Femur (tissue), 1 donor: ENCODE measurements at places on chromosomes 5 and 9.

- no peak for DNase-seq
Observed at GRCh38 chr9:133761641-133762248, 23.6 kb upstream of the SARDH start.

DNA sequence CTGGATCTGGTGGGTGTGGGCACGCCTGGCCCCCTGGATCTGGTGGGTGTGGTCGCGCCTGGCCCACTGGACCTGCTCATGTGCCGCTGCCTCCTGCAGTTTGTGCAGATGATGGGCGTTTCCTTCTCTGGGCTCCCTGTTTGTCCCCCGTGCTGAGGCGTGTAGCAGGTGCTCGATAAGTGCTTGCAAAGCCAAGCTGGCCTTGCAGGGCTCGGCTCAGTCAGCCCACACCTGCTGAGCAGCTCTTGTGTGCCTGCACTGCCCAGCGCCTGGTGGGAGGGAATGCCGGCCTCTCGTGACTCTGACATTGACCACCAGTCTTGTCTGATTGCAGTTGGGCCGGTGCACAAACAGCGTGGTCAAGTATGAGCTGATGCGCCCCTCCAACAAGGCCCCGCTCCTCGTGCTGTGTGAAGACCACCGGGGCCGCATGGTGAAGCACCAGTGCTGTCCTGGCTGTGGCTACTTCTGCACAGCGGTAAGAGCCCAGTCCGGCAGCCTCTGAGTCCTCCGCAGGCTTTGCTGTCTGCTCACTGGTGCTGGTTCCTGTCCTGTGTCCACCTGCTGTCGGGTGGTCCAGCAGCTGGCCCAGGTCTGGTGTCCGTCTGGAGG lies 102.7 kb upstream of the CACNA1B start:
- DNase-seq, result no peak

GRCh38 chr5:160931283-160931682 lies 79.3 kb upstream of the ATP10B start:
- no peak for DNase-seq

DNA sequence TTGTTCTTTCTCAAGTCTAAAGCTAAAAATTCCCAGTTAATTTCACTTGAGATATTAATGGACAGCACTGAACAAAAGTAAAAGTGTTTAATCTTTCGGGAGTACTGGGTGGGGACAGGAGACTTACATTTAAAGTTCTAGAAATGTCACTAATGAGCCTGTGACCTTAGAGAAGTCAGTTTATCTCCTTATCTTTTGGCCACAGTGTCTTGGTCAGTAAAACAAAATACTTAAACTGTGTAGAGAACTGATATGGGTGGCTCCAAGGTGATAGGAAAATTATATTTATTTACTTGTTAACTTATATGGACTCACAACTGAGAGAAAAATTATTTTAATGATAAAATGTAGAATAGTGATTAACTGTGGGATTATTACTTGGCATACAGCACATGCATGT lies 8.9 kb downstream of the IPO11 start:
- no peak for DNase-seq

GRCh38 chr9:36575411-36575882 lies 2.8 kb downstream of the MELK start:
- DNase-seq, result no peak

- peak; percentile 27 for DNase-seq
Observed at GRCh38 chr5:175728885-175729828, 71.3 kb downstream of the HRH2 start.

DNA sequence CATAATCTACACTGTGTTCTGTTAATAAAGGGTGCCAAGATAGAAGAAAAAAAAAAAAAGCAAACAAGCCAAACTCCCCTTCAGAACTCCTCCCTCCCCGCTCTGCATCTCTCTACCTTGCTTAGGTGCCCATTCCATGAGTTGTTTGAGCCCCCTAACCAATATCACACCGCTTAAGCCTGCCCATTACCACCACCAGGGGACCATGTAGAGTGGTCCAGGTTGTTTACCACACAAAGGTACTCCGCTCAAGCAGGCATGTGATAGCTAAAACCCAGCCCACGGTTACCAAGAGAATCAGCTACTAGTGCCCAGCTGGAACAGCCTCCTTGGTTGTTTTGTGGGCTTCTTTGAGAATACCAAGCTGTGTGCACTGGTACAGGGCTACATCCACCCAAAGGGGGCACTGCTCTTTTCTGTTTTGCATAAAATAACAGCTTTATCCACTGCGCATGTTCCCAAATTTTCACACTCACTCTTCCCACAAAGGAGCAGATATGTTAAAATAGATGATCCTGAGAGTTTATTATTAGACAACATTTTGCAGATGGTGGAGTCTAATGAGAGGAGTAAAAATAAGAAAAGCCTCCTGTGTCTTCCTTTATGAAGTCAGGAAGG lies 304.1 kb downstream of the DEPDC1B start:
- DNase-seq, result no peak

GRCh38 chr5:92177926-92178487 lies 794.9 kb upstream of the ARRDC3 start:
- DNase-seq, result no peak

- no peak for DNase-seq
Observed at GRCh38 chr5:58239731-58240130, 220.2 kb downstream of the PLK2 start.

GRCh38 chr9:3809724-3810123 lies 283.9 kb upstream of the RFX3 start:
- no peak for DNase-seq

GRCh38 chr5:66933066-66933465 lies 263.5 kb downstream of the CD180 start:
- DNase-seq, result no peak

- no peak for DNase-seq
Observed at GRCh38 chr9:124939944-124940343, 939 bp downstream of the GOLGA1 start.

DNA sequence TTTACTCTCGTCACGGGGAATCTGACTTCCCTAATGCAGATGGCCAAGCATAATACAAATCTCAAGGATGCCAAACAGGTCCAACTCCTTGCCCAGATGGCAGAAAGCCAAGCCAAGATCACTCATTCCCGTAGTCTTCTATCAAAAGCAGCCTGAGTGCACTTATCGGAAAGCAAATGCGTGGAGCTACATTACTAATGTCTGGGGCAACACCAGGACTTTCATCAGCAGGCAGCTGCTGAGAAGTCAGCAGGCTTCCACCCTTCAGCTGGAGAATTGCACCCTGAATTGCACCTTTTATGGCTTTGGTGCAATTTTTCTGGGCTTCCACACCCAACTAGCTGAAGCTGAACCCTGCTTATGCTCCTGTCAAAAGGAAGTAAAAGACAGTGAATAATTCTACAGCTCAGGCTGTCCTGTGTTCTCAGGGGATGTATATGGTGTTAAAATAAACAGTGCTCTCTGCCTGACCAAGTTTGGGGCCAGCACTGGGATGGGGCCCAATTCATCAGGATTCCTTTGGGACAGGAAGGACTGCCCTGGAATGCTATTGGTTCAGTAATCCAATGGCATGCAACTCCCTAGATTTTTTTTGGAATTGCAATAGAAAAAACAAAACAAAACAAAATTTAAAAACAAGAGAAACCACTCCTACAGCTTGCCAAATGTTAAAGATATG lies 92.6 kb downstream of the DPYSL3 start:
- peak; percentile 65 for DNase-seq

DNA sequence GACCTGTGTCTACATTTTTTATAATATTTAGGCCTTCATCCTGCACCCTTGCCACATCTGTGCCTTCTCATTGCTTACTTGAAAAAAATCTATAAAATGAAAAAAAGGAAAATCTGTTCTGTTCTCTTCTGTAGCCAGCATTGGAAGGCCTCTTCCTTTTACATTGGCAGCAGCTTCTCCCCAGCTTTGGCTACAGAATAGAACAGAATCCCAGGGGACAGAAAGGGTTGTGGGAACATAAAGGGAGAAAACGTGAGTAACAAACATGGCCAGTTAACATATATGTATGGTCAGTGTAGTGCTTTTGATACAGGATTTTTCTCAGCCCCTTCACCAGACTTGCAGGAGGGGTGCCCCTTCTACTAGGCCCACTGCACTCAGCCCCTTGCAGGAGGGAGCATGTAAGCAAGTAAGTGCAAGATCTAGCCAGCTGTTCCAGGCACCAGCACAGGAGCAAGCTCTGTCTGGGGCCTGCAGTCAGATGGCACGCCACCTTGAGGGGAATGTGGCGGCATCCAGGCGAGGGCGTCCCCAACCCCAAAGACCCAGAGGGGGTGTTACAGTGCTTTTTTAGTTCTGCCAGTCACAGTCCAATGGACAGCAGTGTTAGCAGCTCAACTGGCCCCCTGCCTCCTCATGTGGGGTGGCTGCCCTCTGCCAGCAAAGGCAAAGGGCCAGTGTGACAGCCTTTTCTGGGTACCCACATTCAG lies 330.5 kb upstream of the ZNF462 start:
- DNase-seq, result no peak

DNA sequence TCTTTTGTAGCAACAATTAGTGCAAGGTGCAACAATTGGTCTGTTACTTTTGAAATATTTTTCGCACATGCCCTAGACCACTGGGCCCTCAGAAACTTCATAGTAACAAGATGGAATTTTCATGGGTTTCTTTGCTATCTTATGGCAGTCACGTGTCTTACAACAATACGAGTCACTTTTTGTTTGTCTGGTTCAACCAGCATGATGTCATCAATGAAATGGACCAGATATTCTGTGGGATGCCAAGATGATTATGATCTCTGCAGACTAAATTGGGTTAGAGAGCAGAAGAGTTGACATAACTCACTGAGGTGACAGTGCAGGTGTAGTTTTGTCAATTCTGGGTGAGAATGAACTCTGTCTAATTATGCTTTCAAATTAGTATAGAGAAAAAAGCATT lies 239.6 kb upstream of the RIOK2 start:
- DNase-seq, result no peak

- no peak for DNase-seq
Observed at GRCh38 chr5:160242145-160242544, 12.8 kb downstream of the FABP6 start.

- DNase-seq, result no peak
Observed at GRCh38 chr5:163079618-163080017, 357.8 kb upstream of the CCNG1 start.

DNA sequence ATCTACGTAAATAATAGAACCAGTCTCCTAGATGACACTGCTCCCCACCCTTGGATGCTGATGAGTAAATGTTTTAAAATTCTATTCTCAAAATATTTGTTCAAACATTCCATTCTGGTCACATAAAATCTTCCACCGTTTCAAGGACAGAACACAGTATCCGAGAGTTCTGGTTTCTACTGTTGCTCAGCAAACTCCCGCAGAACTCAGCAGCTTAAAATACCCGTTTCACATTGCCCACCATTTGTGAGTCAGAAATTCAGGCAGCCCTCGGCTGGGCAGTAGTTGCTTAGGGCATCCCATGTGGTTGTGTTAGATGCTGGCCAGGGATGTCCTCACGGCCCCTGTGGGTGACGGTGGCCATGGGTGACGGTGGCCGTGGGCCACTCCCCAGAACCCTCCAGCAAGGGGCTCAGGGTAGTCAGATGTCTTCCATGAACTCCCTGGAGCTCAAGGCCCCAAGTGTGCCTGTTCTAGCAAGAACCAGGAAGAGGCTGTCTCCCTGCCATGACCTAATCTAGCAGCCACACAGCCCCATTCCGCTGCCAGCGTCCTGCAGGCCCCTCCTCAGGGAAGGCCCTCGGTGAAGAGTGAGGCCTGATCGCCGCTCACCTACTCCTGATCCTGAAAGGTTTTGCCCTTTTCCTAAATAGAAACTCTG lies 17.4 kb downstream of the MGAT1 start:
- no peak for DNase-seq

DNA sequence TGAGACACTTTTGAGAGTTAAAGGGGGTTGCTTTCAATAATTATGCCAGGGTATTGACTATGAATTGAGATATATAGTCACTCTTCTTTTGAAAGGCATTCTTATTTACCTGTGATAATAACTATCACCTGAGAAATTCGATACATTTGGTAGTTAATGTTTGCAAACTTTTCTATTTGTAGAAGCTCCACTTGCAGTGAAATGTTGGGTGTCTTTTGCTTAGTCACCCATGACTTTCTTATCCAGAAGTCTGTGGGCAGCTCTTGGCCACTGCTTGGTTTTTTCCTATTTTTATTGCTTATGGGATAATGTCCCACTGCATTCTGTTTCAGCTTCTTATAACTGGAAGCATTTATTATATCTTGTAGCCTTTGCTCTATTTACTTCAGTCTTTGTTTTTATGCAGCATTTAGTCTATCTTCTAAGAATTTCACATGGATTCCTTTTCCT lies 3.9 kb downstream of the MACIR start:
- no peak for DNase-seq

DNA sequence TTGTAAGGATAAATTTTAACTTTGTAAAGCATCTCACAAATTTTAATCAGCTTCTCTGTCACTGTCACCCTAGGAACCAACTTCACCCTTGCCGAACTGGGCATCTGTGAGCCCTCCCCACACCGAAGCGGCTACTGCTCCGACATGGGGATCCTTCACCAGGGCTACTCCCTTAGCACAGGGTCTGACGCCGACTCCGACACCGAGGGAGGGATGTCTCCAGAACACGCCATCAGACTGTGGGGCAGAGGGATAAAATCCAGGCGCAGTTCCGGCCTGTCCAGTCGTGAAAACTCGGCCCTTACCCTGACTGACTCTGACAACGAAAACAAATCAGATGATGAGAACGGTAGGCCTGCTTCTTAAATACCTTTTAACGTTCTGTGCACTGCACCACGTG lies 916.3 kb upstream of the WWC1 start:
- no peak for DNase-seq

GRCh38 chr9:131836021-131836420 lies 96.1 kb upstream of the RAPGEF1 start:
- no peak for DNase-seq

- no peak for DNase-seq
Observed at GRCh38 chr5:149904293-149904886, 40.2 kb downstream of the PDE6A start.

- DNase-seq, result peak; percentile 56
Observed at GRCh38 chr5:15260356-15261268, 239.4 kb upstream of the FBXL7 start.

GRCh38 chr9:128820665-128821583 lies 2.6 kb downstream of the ENDOG start:
- no peak for DNase-seq

GRCh38 chr5:38799556-38800377 lies 46.0 kb upstream of the OSMR start:
- no peak for DNase-seq

DNA sequence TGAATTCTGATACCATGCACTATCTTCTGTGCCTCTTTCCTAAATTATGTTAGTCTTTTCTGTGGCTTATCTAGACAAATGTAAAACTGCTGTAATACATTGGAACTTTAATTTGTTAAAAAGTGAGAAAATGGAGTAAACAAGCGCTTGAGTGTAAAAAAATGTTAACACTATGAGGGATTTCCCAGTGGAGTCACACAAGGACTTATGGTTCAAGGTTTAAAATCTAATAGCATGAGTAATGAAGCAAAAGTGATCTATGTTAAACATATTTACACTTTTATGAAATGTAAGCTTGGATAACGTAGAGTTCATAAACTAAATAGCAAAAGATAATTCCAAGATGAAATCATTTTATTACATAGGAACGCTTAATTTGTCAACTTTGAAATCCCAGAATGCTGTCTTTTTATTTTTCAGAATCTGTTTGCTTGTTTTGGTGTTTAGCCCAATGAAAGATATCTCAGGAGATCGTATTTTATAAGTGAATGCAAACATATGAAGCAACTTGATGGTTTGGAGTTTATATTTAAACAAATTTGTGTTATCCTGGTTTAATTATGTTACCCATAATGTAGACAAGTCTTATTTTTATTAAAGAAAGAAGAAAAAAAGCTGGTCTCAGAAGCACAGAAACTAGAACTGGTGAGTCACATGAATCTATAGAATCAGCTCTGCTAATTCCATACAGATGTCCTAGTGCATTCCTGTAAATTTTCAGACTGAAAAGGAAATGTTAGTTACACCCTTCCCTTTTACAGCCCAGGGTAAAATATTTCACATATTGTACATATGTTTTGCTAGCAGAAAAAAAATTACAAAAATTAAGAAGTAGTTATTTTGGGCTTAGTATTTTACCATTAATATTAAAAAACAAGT lies 34.2 kb upstream of the FBN2 start:
- no peak for DNase-seq
